ENCODE measurements at places on chromosomes 1 and 21. TPM values are rescaled to one million over a fixed set of nuclear protein-coding genes. Genes with fewer than 3 reads are reported as not detected.

GPR3 gene
- total RNA-seq = 0.32 TPM

CR1L gene
- total RNA-seq = not detected

TP73 gene
- 0.42 TPM for total RNA-seq

C1orf185 gene
- not detected for total RNA-seq

CLCA1 gene
- total RNA-seq = 1,116 TPM

CDCP2 gene
- total RNA-seq = not detected

DNAJC6 gene
- 2.2 TPM for total RNA-seq

PRKACB gene
- total RNA-seq = 85.2 TPM

CA6 gene
- total RNA-seq = not detected

TAS1R3 gene
- total RNA-seq = 0.57 TPM

F13B gene
- not detected for total RNA-seq

GPR157 gene
- 15.9 TPM for total RNA-seq

LINGO4 gene
- total RNA-seq = 0.13 TPM

SYT6 gene
- total RNA-seq = 0.22 TPM

NR1I3 gene
- total RNA-seq = not detected

MIXL1 gene
- total RNA-seq = not detected

KANK4 gene
- total RNA-seq = 0.96 TPM

NEGR1 gene
- 4.0 TPM for total RNA-seq

AIRE gene
- total RNA-seq = 0.11 TPM

BRDT gene
- total RNA-seq = not detected

AXDND1 gene
- total RNA-seq = 7.9 TPM

MRAP gene
- not detected for total RNA-seq

DENND2C gene
- total RNA-seq = 1.3 TPM

BCL2L15 gene
- 116 TPM for total RNA-seq

IL10 gene
- 0.29 TPM for total RNA-seq

PADI6 gene
- total RNA-seq = not detected

NBPF14 gene
- total RNA-seq = 21.6 TPM

SEC16B gene
- total RNA-seq = 2.8 TPM

FASLG gene
- total RNA-seq = 0.24 TPM

LCE2B gene
- not detected for total RNA-seq

AUNIP gene
- 4.8 TPM for total RNA-seq

TMEM269 gene
- 0.10 TPM for total RNA-seq

TMEM240 gene
- 0.77 TPM for total RNA-seq
